ENCODE measurements at places on chromosomes 7 and 10.

GRCh38 chr7:85115006-85115405 is 71.8 kb downstream of the SEMA3D start:
- no peak for DNase-seq

DNA sequence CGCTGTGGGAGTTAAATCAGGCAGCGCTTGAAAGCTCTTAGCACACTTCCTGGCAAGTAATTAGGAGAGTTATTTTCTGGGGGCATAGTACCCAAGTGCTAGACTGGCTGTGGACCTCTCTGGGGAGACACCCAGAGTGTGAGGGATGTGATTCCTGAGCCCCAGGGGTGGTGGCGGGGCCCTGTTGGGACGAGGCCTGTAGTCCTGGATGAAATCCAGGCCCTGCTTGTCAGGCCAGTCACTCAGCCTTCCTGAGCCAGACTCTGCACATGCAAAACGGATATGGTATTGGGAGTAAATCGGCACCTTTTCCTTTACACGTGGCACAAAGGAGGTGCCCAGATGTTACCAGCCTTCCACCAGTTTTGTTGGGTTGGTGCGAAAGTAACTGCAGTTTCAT is 31.2 kb downstream of the TRRAP start:
- DNase-seq = no peak

GRCh38 chr10:117126034-117126433 is 12.0 kb downstream of the VAX1 start:
- no peak for DNase-seq

- DNase-seq = peak; percentile 9
Observed at GRCh38 chr7:87506246-87507180, 31.0 kb upstream of the ABCB4 start.

DNA sequence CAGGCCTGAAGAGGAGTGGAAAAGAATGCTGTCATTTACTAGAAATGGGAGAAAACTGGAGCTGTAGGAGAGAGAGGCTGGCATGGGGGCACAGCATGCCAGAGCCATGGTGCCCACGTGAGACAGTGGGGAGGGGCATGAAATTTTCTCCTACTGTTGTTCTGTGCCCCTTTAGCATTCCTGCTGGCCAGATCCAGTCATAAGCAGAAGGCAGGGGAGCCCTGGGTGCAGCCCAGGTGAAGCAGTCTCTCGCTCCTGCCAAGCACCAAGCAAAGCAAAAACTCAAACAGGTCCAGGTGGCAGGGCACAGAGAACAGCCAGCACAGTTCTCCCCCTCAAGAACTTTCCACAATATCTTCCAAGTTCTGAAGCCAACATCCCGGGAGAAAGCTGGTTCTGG is 383.2 kb downstream of the TCERG1L start:
- DNase-seq = no peak

DNA sequence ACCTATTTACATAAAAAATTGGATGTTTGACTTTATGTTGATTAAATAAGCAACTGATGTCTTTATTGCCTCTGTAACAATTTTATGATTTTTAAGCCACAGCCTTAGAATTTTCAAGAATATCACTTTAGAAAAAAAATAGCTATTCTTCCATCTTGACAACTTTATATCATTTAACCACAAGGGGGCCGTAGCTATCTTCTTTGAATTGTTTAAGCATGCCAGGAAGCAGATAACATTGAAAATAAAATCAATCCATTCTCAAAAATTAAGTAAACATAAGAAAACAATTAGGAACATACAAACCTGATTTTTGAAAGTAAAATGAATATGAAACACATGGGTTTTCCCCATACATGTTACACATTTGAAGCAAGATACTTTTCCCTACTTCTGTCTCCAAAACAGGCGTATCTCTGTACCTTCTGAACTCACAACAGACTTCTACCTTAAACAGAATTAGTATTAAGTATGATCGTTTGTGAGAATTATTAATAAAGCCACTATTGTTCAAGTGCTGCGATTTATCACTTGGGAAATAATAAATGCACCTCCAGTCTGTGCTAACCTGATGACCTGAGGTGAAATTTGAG is 209.0 kb downstream of the CACNA2D1 start:
- peak; percentile 22 for DNase-seq

- DNase-seq = no peak
Observed at GRCh38 chr7:45342236-45342635, 184.6 kb downstream of the RAMP3 start.

- peak; percentile 17 for DNase-seq
Observed at GRCh38 chr10:48804740-48805182, 120.1 kb downstream of the WDFY4 start.

- DNase-seq = no peak
Observed at GRCh38 chr7:29609162-29610037, 45.8 kb downstream of the PRR15 start.

- DNase-seq = no peak
Observed at GRCh38 chr10:92328993-92329392, 38.0 kb downstream of the MARCHF5 start.

DNA sequence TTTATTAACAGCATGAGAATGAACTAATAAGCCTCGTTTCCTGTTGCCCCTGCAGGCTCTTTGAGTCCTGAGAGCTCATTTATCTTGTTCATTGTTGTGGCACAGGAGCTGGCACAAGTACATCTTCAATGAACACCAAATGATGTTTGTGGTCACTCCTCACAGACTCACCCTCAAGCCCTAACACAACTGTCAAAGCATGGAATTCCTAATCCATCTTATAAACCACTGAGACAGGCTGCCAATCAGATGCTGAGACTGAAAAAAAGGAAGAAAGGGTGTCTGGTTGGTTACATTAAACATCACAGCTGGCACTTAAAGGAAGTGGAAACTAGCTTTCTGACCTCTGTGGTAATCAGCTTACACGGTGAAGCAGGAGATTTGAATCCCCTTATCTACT is 7.7 kb upstream of the CCDC172 start:
- DNase-seq = no peak
